ENCODE measurements at places on chromosomes 6 and 20. TPM values are rescaled to one million over a fixed set of nuclear protein-coding genes. Genes with fewer than 3 reads are reported as not detected.

Gene PTCHD4
- total RNA-seq = 0.05 TPM

Gene SIM1
- total RNA-seq = not detected

Gene SYTL3
- 1.5 TPM for total RNA-seq

Gene TFAP2A
- total RNA-seq = 6.3 TPM

Gene BPIFB1
- 0.05 TPM for total RNA-seq

Gene SNX14
- total RNA-seq = 33.9 TPM

Gene CLDN20
- total RNA-seq = not detected

Gene KCNQ5
- 1.3 TPM for total RNA-seq

Gene GLP1R
- not detected for total RNA-seq

Gene OPRL1
- total RNA-seq = 1.5 TPM

Gene GPX5
- total RNA-seq = not detected

Gene POPDC3
- total RNA-seq = 21.1 TPM

Gene CD40
- total RNA-seq = 4.4 TPM

Gene TNFRSF6B
- 0.37 TPM for total RNA-seq

Gene SLC17A3
- 1.2 TPM for total RNA-seq

Gene GSTA2
- not detected for total RNA-seq

Gene COL9A1
- total RNA-seq = 0.06 TPM

Gene ASIP
- not detected for total RNA-seq

Gene STK38
- 15.3 TPM for total RNA-seq

Gene FAM217B
- total RNA-seq = 6.0 TPM

Gene NOX3
- total RNA-seq = not detected

Gene OR2B6
- not detected for total RNA-seq

Gene KCTD20
- 16.2 TPM for total RNA-seq

All from A549 treated with AZD2906 at 1 μM for 4 hours (cell line).